ENCODE measurements at places on chromosomes 1 and 21.

DNA sequence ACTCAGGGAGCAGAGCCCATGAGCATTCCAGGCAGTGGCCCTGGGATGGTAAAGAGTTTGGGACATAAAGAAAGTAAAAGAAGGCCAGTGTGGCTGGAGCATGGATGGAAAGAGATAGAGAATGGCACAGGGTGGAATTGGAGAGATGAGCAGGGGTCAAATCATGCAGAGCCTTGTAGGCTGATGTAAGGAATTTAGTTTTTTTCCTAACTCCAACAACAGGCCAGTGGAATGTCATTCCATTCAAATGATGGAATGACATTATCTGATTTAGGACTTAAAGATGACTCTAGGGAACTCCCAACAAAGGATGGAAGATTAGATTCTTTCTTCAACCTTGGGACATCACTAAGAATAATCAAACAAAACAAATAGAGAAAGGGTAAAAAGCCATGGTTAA lies 12.8 kb upstream of the S100A2 start:
- DNase-seq: peak; percentile 30

- no peak for DNase-seq
Measured at GRCh38 chr1:111742938-111743549, 3.8 kb upstream of the INKA2 start.

DNA sequence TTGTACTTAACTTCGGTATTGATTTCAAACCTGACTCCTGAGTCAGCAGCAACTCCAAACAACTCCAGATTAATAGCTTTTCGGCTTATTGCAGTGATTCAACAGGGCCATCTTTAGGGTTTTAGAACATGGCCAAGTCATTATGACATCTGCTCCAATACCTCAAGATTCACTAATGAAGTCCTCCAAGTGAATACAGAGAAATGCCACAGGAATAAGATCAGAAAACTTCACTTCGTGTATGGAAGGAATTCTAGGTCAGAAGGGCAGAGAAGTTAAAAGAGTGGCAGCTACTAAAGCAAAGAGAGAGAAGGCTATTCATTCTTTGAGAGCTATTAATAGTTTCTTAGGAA lies 7.6 kb upstream of the C1orf116 start:
- DNase-seq: peak; percentile 40

DNA sequence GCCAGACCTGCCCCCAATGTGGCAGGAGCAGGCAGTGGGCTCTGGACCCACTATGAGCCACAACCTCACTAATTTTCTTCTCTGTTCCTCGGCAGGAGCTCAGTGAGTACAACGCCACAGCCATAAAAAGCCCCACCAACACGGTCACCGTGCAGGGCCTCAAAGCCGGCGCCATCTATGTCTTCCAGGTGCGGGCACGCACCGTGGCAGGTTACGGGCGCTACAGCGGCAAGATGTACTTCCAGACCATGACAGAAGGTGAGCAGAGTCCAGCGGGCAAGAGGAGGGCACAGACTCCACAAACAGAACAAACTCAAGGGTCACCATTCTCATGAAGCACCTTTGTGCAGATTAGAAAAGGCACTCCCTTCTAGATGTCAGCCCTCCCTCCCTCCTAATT lies 79.9 kb downstream of the LACTBL1 start:
- DNase-seq: no peak

- DNase-seq: peak; percentile 58
Measured at GRCh38 chr1:85629532-85629920, 49.0 kb downstream of the CCN1 start.

DNA sequence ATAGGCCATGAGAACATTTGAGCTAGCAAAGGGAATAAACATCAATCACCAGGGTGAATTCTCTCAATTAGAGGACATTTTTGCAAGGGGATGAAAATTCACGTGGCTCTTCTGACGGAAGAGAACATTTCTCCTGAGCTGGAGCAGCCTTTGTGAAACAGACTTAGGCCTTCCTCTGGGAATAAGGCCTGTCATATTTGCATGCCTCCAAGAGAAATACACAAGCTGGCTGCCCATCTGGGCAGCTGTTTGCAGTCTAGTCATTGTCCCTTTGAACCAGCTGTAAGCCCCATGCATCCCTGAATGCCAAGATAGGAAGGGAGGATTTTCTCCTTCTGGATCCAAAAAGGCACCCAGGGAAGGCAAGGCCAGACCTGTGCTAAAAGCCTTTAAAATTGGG lies 5.5 kb downstream of the LEMD1 start:
- no peak for DNase-seq

GRCh38 chr1:226702318-226702956 lies 36.6 kb downstream of the ITPKB start:
- peak; percentile 78 for DNase-seq

DNA sequence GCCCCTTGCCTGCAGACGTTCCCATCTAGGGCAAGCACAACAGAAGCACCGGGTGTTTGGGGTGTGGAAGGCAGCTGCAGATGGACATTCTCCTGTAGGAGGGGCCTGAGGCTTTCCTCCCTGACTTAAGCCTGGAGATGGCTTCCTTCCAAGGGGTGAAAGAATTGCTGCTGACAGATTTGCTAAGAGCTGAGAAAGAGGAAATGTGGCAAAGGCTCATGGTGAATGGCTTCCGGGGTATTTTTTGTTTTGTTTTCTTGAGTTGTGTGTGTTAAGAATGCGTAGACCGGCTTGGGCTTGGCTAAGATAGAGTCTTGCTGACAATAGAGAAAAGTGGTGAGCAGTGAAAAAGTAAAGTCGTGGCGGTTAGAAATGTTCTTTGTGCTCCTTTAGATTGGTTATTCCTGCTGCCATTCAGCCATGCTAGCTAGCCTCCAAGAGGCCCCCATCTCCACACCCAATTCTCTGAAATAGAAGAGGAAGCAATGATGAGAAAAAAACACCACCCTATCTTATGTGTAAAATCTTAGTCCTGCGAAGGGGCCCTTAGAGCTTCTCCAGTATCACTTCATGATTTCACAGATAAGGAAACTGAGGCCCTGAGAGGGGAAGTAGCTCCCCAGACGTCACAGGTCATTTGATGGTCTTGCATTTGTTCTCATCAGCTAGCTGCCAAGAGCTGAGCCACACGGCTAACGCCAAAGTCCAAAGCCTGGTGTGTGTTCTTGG lies 36.9 kb downstream of the EIF2D start:
- peak; percentile 81 for DNase-seq

DNA sequence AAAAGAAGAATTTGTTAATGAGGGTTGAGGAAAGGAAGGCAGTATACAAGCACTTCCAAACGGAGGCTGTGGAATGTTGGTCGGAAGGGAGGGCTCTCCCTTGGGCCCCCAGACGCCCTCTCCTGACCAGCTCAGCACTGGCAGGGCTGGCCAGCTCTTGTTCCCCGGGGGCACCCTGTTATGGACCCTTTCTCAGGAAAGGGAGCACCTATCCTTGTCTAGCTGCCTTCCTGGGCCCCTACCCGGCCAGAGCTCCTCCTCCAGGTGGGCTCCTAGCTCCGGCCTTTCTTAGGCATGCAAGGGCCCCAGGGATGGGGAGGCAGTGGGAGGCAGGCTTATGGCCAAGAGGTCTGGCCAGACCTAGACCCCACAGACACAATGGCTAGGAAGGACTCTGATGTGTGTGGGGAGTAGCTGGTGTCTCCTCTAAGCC lies 926 bp downstream of the BLACAT1 start:
- DNase-seq: no peak

DNA sequence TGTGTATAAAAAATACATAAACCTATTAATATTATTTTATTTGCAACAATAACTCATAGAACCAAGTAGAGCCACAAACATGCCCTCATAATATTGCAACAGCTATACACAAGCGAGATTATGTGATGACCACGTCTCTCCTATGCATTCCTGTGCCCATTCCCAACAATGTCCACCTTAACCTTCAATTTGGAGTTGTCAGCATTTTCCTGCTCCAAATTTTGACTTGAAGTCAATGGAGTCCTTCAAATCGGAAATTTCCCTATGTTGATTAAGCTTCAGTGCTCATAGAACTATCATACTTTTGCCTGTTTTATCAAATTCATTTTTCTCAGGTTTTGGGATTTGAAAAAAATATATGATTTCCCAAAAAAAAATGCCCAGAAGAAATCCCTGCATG lies 27.4 kb upstream of the FAM20B start:
- no peak for DNase-seq

DNA sequence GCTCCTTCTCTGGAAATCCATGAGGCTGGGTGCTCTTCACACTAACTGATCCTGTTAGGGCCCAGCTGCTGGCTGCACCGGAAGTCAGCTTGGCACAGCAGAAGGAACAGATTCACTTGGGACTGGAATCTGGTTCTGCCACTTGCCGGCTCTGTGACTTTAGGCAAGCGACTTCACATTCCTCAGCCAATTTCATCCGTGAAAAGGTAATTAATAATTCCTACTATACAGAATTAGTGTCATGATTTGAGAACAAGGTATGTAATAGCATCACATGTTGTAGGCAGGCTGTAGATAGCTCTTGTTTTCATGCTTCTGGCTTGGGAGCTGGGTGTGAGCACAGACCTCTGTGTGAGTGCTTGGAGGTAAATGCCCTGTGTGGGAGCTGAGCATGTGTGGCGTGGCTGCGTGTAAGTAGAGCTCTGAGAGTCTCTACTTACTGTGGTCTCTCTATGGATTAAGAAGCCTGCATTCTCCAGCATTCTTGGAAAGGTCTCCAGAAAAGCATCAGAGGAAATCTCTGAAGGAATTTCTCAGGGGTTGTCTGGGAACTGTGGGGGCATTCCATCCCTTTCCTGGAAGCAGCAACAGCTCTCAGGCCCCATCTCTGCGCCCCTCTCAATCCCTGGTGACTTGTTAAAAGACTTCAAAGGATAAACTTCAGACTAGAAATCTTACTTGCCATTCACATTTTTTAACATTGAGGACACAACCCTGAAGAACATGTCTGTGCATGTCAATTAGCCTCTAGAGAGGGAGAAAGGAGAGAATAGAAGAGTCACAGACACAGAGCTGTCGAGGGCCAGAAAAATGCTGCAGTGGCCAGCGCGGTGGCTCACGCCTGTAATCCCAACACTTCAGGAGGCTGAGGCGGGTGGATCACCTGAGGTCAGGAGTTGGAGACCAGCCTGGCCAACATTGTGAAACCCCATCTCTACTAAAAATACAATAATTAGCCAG lies 47.7 kb upstream of the PPM1J start:
- no peak for DNase-seq

- no peak for DNase-seq
Measured at GRCh38 chr1:37410815-37411214, 63.6 kb upstream of the ZC3H12A start.

DNA sequence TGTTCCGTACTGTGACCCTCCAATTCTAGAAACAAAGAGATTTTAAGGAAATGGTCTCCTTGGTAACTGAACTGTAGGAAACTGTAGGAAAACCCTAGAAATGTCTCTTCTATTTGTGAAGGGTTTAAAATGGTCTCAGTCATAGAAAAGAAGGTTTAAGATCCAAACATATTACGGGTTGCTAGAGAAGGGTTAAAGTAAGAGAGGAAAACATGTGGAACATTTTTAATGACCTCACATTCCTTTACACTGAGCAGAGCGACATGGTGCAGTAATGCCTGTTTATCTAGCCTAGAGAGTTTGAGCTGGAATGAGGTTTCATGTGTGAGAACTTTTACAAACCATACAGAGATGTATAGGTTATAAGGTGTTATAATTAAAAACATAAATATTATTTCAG lies 36.9 kb upstream of the C1orf105 start:
- peak; percentile 54 for DNase-seq

DNA sequence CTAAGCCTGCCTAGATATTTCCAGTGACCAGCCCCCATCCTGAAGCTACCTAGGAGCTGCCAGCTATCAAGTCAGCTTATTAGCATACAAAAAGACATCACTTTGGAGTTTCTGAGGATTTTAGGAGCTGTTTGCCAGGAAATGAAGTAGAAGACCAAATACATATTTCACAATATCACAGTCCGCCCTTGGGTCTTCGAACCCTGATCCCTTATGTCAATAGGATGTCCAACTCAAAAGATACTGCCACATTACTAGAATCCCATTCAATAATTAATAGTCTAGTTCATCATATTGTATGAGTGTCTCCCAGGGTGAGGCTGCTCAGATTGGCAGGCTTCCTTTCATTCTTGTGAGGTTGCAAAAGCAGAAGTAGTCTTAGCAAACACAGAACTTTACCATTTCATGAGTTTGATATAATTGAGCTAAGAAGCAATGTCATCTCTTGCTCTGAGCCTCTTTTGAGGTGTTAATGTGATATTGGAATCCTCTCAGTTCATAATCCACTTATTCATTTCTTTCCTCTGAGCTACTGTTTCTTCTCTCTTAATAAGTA lies 13.6 kb downstream of the IPO9 start:
- no peak for DNase-seq

DNA sequence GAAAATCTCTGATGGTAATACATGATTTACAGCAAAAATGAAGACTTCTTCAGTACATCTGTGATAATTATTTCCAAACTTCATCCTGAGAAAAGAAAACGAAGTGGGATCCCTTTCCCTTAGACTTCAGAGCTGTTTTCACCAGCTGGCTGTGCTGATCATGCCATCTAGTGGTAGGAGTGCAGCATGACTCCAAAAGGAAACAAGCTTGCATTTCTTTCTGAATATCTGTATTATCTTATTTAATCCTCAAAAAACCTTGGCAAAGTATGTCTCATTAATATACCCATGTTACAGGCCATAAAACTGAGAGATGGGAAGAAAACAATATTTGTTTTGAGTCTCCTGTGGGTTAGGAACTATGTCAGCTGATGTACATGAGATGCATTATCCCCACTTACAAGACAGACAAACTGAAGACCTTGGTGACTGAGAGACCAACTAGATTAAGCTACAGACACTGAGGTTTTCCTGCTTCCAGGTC lies 9.8 kb upstream of the GJA8 start:
- DNase-seq: peak; percentile 47

DNA sequence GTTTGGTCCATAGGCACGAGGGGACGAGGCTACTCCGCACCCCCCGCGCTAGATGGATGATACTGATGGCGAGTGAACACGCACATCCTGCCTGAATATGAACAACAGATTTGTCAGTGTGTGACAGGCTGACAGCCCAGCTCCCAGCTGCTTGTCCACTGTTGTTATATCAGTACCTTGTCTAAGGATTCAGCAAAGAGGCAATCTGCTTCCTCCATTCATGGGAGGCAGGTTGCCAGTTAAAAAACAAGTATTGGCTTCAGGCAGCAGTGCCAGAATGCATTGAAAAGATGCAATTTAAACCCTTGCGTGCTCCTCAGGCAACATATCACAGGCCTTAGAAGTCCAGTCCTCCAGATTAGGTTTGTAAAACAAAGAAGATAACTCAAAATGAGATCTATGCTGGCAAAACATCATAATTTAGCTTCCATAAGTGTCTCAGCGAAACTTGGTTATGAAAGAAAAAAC lies 223.3 kb downstream of the GPATCH2 start:
- DNase-seq: no peak

- DNase-seq: no peak
Measured at GRCh38 chr1:97976801-97977200, 56.0 kb upstream of the DPYD start.

DNA sequence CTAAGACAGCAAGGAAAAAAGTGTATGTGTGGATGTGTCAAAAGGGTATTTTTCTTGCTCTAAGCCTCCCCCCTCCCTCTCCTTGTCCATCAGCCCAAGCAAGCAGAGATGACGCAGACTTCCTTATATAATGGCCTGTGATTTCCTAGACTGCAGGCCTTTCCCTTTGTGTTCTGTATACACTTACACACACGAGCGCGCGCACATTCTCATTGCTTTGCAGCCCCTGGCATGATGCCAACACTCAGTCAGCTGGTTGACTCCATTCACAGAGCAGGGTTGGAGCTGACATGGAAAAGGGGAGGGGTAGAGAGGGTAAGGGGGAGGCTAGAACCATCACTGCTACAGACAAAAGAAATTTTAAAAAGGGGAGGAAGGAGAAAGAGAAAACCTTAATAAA lies 41.8 kb downstream of the GATAD2B start:
- peak; percentile 86 for DNase-seq
